Stimulated activated CD8-positive, alpha-beta memory T cell treated with anti-CD3 and anti-CD28 coated beads, Interleukin-4, amount 100 ng/mL, for 4 hours (primary cell): ENCODE measurements at places on chromosomes 2 and 18.
A peak's percentile ranks its signal among the peaks of the same experiment; 100 is the strongest.

- DNase-seq, result no peak
These were observed 162.7 kb downstream of the PKP4 start for GRCh38 chr2:158619496-158619895.

GRCh38 chr2:142742371-142743214 is 134.9 kb upstream of the KYNU start:
- DNase-seq, result no peak

DNA sequence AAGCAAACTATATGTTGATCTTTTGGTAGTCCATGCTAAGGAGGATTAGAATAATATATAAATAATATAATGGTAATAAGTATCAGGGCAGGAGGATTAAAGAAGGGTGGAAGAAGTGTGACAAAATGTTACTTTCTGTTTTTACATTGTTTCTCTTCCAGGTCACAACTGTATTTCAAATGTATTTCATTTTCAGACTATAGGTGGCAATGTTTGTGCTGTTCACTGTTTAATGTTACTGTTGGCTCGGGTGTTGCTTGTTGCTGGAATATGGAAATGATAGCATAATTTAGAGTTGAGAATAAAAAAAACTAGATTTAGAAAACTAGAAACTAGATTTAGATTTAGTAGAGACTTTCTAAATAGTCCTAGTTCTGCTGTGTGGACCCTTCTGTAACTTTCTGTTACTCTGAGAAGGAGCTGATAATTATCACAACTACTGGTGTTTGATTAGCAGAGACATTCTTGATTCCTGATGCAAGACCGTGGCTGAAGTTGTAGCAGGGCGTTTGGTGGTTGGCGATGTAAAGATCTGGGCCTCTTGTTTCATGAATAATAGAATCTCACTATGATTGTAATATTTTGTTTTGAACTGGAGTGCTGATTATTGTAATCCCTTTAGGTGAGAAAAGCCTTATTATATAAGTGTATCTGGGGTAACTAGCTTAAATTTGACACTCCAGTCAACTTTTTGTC is 7.9 kb downstream of the NEDD4L start:
- no peak for DNase-seq

GRCh38 chr2:84880645-84881521 is at the start of gene TRABD2A:
Gene TRABD2A, minus strand, starts transcription at chr2:84881084. Its CDS starts 45 bp downstream, at chr2:84881039.
- DNase-seq, result peak; percentile 44

DNA sequence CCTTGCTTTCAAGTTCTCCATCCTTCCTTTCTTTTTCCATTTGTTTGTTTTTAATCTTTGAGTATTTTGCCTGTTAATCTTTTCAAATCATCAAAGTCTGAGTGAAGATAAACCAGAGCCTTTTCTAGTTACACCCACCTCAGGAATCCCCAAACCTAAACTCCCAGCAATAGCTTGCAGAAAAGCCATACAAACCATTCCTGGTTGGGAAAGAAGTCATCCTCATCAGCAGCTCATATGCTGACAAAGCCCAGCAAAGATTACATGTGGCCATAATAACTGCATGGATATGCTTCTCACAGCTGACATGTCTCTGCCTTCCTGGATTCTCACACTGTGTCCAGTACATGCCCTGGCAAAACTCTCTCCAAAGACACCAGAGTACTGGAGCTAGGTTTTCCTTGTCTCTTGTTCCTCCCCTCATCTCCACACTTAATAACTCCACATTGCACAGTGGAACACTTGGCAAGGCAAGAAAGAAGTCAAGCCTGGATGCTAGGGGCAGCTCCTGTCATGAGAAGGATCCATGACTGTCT is 126.4 kb upstream of the TLK1 start:
- no peak for DNase-seq

GRCh38 chr2:144501118-144501517 is 18.8 kb downstream of the ZEB2 start:
- no peak for DNase-seq

GRCh38 chr2:44777537-44777936 is 164.0 kb upstream of the SIX3 start:
- no peak for DNase-seq

- DNase-seq, result no peak
These were observed 217.3 kb upstream of the HS6ST1 start for GRCh38 chr2:128535953-128536352.

- DNase-seq, result no peak
These were observed 134.4 kb upstream of the SLC1A4 start for GRCh38 chr2:64854773-64855237.

- no peak for DNase-seq
These were observed 22.7 kb downstream of the RNF152 start for GRCh38 chr18:61870151-61870550.
